Kidney epithelial cell (primary cell): ENCODE measurements at places on chromosomes 2 and 18. TPM values are rescaled to one million over a fixed set of nuclear protein-coding genes. Genes with fewer than 3 reads are reported as not detected.

PSMA8 gene
- not detected in 2 replicates for total RNA-seq

BCL11A gene
- 6.7 and 9.2 TPM in 2 replicates for total RNA-seq

DNA sequence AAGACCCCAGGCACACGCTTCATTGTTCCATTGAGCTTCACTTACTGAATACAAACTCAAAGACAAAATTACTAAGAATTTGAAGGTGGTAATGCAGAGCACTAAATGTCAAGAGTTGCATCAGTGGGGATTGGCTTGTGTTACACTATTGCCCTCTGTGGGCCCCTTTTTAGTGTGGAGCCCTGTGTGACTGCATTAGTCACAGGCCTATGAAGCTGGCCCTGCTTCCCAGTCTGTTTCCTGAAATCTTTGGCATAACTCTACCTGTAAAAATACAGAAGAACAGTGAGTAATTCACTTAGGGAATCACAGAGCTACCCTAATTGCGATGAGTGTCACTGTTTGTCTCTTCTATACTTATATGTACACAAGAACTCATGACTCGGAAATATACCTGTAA lies 40.0 kb upstream of the STPG4 start:
- no peak for DNase-seq

- DNase-seq = no peak
These were observed 65.7 kb upstream of the ZNF236 start for GRCh38 chr18:76756531-76757253.

DNA sequence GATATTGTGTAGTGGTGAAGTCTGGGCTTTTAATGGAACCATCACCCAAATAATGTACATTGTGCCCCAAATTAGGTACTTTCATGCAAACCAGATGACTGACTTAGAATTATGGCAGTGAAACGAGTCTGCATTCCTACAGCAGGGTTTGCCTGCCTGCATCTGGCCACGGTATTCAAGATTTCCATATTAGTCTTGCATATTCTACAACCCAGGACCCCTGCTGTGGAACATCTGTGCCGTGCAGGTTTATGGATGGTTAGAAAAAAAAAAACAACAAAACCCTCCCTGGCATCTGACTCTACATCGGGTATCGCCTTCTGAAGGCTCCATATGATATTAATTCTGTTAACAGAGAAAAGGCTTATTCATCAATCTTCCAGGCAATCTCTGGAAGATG lies 394.8 kb downstream of the DCDC2C start:
- DNase-seq = no peak

GRCh38 chr2:120396013-120396860 lies 50.3 kb downstream of the INHBB start:
- no peak for DNase-seq

DNA sequence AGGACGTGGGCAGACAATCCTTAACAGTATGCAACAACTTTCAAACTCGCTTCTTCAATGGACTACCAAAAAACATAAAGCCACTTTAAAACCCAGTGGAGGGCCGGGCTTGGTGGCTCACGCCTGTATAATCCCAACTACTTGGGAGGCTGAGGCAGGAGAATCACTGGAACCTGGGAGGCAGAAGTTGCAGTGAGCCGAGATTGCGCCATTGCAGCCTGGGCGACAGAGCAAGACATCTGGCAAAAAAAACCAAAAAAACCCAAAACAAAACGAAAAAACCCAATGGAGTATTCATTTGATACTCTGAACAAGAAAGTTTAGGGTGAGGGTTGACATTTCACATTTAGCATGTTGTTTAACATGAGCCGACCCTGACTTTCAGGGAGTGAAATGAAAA lies 14.0 kb downstream of the RNF125 start:
- no peak for DNase-seq

GRCh38 chr2:218963601-218964000 lies 4.1 kb downstream of the CDK5R2 start:
- no peak for DNase-seq

DNA sequence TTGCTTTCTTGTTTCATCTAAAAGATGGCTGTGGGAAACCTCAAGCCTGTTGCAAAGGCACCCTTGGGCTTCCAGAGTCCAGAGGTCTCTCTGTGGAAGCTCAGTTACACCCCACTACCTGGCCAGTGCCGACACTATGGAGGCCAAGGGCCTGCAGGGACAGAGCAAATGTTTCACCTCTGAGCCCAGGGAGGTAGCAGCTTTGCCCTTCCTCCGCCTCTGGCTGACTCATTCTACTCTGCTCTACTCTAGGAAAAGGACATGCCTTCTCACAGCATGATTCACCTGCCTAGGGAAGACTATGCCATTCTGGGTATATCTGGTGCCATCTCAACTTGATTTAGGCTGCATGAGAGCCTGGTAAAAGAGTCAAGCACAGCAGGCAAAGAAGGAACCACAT lies 12.2 kb downstream of the MYOM1 start:
- DNase-seq = peak; percentile 25

- DNase-seq = no peak
These were observed 159.1 kb downstream of the GALNT1 start for GRCh38 chr18:35740656-35741055.
